Fibroblast of skin of right biceps (primary cell): ENCODE measurements at places on chromosomes 6 and 20.

DNA sequence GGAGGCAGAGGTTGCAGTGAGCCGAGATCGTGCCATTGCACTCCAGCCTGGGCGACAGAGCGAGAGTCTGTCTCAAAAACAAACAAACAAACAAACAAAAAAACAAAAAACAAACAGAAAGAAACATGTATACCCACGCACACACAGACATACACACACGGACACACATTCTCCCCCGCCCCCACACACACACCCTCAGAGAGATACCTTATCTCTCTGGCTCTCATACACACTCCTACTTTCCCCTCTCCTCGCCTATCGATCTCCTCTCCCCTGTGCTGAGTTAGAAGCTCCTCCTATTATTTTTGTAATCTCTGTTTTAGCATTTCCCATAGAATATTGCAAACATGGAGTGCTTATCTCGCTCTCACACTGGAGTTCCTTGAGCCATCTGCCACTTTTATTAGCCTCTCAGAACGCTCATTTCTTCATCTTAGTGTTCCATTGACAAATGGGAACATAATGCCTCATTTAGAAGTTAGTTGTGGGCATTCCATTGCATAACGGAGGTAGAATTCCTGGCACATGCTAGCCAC is 144.2 kb upstream of the CITED2 start:
- DNase-seq, result no peak

DNA sequence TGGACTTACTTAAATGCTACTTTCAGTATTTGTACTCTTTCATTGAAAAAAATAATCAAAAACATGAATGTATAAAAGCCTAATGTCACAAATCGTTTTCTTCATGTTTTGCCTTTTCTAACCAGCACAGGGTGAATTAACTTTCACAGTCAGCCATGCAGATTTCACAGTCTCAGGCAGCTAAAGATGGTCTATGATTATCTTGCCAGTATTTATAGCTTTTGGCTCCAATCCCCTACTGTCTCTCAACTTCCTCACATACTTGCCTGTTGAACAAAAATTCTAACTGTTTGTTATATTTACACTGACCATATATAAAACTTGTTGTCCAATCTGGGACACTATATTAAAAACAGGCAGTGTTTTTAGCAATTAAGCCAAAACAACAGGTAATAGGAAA is 358.2 kb downstream of the ARHGAP18 start:
- DNase-seq, result no peak

GRCh38 chr6:23522792-23523547 is 603.0 kb upstream of the NRSN1 start:
- DNase-seq, result no peak

- no peak for DNase-seq
Measured at GRCh38 chr6:101682937-101683336, 289.4 kb downstream of the GRIK2 start.

- DNase-seq, result no peak
Measured at GRCh38 chr20:25072226-25072811, 9.6 kb downstream of the VSX1 start.
